T-helper 22 cell (primary cell): ENCODE measurements at places on chromosomes 3 and 15.

DNA sequence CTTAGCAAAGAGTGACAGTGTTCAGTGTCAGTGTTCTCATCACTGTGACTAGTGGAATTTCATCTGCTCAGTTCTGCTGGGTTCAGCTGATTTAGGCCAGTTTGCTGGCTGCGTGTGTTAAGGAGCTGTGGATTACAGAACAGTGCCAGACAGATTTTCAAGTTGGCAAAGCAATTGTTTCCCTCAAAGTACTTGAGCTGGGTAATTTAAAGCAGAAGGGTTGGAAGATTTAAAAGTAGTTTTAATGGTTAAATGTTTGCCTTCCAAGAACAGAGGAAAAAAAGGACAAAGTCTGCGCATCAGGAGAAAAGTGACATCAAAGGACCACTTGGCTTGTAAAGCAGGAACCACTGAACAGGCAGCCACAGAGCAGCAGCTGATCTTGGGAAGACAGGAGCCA is 8.7 kb downstream of the ESYT3 start:
- no peak for DNase-seq

DNA sequence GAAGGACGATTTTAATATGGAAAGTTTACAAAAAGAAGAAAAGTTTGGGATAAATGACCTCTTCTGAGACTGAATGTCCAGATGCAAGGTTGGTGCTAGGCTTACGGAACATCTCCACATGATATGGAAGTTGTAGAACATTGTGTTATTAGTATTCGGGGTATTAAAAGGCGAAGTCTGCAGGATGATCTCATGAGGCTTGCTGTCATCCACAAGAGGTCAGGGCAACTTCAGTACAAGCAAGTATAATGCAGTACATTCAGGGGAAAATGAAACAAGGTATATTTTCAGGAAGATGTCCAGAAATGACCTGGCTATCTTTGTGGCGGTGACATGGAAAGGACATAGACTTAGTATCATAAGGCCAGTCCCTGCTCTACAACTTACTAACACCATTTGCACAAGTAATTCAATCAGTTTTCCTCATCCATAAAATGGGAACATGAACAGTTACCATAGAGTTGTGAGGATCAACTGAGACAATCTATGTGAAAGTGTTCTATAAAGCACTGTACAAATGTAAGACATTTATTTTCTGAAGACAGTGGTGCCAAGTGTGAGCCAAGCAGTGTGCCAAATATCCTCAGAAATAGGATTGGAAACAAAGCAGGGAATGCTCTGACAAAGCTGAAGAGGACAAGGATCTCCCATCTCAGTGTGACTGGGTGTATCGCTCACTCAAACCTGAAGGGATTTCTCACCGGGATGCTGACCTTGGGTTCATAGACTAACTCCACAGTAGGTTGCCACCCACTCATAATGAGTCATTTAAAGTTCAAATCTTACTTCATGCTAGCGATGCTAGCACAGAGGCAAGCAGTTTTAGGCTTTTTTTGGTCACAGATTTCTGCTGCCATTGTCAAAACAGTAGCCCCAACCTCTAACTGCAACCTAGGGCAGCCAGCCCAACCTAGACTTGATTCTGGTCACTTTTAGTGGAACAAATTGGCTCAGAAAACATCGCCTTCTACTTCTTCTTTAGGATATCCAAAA is 118.3 kb downstream of the TIGIT start:
- DNase-seq = no peak

DNA sequence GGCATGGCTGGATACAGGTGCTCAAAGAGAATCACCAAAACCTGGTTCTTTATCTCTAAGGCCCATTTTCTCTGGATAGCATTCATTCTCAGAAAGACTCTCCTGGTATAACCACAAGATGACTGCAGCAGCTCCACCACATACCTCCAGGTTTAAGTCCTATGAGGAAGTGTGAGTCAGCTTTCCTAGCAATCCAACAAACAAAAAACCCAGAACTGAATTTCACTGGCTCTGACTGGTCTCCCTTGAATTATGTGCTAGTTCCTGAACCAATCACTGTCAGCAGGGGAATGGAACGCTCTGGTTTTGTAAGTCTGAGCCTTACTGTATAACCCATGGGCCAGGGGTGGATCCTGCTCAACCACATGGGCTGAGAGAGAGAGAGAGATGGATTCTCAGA is 27.2 kb downstream of the MRPL46 start:
- DNase-seq = no peak

DNA sequence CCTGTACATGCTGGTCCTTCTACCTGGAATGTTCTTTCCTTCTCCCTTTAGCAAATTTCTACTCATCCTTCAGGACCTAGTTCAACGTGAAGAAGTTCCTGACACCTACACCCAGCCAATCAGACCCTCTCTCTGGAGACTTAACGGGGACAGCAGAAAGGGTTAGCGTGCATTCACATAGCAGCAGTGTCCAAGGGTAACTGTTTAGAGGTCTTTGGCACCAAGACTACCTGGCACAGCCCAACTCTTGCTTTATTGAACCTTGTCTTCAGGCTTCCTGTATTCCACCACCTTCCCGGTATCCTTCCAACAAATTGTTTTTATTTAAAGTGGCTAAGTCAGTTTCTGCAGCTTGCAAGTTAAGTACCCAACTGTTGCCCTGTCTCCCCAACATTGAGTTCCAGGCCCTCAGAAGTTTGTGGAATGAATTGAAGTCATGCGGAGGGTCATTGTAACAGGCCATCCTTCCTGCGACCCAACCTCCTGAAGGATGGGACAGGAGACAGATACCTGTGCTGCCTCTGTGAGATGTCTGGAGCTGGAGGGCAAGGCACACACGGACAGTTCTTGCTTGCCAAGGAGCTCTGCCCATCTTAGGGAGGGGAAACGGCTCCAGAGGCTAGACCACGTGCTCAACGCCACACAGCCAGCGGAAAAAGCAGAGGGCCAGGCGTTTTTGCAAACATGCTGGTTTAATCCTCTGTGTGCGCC is 14.4 kb upstream of the WNT7A start:
- no peak for DNase-seq

GRCh38 chr3:102735311-102735710 is 300.5 kb downstream of the ZPLD1 start:
- DNase-seq = no peak

GRCh38 chr3:36923523-36923943 is 21.3 kb downstream of the TRANK1 start:
- DNase-seq = no peak

DNA sequence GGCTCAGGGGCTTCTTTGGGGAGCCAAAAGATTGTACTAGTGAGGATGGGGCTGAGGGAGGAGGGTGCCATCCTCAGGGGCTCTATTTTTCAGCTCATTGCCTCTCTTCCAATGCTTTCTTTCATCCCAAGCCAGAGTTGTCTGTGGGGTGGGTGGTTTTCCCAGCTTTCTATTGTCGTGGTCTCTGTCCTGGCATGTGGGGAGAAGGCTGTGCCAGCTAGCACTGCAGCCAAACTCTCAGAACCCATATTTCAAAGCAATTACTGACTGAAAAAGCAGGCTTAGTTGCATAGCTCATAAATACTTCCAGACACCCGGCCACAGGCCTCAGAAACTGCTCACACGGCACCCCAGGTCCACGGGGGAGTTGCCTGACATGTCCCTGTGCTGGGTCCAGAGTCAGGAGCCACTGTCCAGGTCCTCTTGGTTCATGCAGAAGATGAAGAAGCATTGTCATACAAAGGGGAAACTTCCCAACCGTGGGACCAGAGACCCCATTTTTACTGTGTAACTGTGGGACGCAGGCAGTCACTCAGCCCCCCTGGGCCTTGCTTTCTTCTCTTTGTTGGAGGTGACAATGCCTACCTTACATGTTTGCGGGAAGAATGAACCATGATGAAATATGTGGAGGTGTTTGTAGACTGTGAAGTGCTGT is 27.6 kb downstream of the FGD5 start:
- no peak for DNase-seq

DNA sequence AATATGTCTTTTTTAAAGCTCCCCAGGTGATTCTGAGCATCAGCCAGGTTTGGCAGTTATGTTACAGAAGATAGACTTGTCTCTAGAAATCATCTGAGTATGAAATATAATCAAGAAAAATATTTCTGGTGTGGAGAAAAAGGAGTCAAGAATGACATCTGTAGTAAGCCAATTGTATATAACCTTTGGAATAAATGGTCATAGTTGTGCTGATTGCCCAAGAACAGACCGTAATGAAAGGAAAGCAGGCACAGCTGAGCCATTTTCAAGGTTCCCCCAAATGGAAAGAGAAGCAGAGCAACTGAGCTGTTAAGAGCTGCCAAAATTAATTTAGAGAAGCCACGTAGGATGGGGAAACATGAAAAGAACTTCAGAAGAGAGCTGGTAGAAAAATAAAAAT is 26.6 kb downstream of the GOLM2 start:
- DNase-seq = no peak

DNA sequence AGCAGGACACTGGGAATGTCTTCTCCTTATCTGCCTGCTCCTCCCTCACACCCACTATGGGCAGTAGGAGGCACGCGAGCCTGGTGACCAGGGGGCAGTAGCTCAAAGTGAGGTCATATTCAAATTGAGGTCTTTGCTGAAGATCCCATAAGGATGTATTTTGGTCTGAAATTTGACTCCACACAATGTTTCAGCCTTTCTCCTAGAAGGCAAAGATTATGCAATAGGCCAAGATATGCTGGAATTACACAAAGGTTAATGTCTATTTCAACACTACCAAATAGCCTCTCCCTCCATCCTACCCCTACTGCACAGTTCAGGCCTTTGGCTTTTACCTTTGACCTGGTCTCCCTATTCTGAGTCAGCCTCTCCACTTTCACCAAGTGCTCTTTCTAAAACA is 203.0 kb downstream of the TIGIT start:
- no peak for DNase-seq

GRCh38 chr3:37521429-37521828 is 340.3 kb upstream of the CTDSPL start:
- no peak for DNase-seq

DNA sequence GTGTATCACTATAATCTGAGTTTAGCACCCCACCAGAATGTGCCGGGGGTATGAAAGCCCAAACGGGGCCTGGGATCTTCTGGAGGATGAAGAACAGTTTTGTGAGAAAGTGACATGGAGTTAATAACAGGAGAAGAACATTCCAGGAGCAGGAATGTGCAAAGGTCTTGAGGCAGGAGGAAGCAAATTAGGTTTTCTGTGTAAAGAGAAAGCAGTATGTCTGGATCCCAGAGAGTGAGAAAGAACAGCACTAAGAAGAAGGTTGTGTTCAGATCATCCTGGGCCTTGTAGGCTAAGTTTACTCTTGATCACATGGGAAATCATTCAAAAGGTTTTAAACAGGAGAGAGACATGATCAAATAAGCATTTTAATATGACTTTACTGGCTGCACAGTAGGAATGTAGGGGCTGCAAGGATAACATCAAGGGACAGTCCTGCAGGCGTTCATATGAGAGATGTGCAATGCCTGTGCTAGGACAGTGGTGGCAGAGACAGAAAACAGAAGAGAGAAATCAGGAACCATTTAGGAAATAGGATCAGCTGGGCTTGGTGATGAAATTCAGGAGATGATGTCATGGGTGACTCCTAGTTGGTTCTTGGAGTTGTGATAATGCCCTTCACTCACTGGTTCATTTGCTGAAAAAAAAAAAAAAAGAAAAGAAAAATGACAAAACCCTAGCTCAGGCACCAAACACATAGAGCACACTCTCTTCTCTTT is 113.5 kb downstream of the TNIK start:
- no peak for DNase-seq

DNA sequence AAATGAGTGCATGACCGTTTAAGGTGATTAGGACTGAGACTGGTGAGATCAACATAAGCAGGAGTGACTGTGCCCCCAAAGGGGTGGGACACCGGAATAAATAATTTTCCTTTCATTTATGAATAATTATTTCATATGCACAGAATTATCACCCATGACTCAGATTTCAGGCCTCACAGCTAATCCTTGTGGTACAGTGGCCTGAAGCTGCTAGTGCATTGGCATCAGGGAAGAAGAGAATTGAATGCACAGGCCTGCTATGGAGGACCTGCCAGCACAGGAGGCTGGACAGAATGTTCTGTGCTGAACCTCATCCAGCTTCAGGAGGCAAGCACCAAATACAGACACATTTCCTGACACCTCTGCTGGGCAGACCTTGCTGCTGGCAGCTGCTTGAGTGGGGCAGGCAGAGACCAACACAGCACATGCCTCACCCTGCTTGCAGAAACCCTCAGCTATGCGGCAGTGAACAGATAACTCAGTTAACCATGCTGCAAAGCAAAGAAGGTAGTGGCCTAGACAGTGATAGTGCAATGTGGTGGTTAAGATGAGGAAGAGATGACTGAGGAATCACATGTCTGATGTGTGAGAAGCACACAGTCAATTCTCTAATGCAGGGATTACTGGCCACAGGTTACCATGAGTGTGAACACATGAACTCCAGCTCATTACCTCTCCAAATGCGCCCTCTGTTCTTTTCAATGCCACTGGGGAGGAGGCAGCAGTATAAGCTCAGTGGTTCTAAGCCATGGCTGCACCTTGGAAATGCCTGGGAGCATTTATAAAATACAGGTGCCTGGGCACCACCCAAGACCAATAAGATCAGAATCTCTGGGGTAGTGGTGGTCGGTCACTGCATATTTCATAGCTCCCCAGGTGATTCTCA is 68.1 kb upstream of the SCN5A start:
- DNase-seq = no peak

DNA sequence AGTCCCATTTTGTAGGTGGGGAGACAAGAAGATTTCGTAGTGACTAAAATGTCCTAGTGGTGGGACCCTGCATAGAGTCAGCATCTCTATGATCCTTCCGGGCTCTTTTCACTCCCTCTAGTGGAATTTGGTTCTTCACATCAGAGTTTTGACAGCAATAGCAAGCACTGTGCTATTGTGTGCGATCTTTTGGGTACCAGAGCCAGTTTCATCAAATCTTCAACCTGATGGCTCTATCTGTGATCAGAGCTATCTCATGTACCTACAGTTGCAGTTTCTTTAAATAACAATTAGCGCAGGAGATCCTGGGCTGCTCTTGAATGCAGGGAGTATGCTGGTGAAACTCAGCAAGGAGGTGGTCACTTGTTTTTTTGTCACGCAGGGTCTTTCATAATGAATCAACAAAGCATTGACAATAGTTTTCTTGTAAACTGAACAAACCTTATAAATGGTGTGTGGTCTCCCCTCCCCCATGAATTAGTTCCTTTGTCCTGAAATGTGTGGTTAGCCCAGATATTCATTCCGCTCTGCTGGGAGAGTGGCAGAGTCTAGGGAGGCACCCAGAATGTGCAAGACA is 257.2 kb upstream of the SOX2 start:
- no peak for DNase-seq

- no peak for DNase-seq
Measured at GRCh38 chr15:61869656-61870055, 190.6 kb downstream of the VPS13C start.
